ENCODE measurements at places on chromosomes 12 and 14. TPM values are rescaled to one million over a fixed set of nuclear protein-coding genes. Genes with fewer than 3 reads are reported as not detected.

DNA sequence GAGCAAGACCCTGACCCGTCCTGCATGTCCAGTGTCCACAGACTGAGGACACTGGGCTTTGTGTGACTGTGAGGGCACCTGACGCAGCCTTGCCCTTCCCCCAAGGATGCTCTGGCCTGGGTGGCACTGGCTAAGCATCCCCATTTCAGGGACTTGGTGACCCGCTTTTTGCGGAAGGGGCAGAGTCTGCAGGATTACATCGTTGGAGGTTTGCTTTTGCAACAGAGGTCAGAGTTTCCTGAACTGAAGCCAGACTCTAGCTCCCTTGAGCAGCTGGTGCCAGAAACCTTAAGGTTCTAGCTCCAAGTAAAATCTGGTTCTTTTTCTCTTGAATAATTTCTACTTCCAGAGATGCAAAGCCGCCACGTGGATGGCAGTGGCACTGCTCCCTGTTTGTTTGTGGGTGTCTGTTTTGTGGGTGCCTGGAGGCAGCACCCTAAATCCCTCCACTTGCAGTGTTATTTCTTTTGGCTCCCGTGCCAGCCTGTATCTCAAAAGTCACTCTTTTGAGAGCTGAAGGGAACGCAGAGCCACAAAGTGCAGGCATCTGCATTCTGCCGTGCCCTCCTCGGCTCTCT, 184.7 kb downstream of the TSPAN9 start:
- DNase-seq, result no peak

- no peak for DNase-seq
These were observed 136.3 kb downstream of the HELB start for GRCh38 chr12:66438601-66439000.

DNA sequence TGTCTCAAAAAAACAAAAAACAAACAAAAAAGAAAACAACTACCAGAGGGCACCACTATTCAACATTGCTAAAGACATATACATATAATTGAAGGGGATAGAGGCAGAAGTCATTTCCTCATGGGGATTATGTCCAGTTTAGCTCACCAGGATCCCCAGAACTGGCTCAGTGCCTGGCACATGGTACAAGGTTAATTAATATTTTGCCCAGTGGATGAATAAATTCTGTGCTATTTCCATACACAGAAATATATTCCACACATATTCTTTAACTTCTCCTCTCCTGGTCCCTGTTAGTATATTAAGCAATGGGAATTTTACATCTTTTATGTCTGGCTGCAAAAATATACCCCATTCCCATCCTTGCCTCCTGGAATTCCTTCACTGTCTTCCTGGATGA, 6.7 kb downstream of the FOS start:
- no peak for DNase-seq

- DNase-seq, result peak; percentile 97
These were observed at the start of the genes MPHOSPH9 and MTRFR for GRCh38 chr12:123232807-123233504. Gene MPHOSPH9 (minus strand): TSS chr12:123233141. CDS start chr12:123230364, 2,777 bp downstream. Gene MTRFR (plus strand): TSS chr12:123233436. CDS start chr12:123253675, 20,239 bp downstream.

DNA sequence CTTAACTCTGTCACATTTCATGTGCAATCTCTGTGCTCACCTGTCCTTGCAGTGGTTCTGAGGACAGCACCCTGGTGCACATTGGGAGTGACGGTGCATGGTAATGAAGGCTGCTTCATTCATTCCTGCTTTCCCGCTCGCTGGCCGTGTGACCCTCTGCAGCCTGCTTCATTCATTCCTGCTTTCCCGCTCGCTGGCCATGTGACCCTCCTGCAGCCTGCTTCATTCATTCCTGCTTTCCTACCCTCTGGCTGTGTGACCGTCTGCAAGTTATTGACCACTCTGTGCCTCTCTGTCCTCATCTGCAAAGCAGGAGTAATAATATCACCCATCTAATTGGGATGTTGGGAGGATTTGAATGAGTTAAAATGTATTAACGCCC, 189.1 kb upstream of the TMEM132C start:
- DNase-seq, result no peak

DNA sequence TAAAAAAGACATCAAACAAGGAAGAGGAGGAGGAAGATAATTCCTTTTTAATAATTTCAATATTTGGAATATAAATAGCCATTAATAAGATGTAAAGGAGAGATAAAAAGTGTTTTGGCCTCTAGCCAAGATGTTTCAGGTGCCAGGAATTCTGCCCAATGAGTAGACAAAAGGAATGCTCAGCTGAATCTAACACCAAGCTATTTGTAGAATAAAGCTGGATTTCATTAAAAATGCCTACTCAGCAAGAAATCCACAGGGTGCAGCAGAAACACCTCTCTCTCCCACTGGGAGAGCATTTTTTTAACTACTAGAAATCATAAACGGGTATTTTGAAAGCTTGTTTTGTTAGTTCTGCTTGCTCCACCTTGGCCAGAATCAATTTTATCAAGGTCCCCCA, 4.1 kb upstream of the STAB2 start:
- DNase-seq, result no peak

GRCh38 chr14:99402285-99402648, 78.4 kb downstream of the SETD3 start:
- DNase-seq, result no peak

GRCh38 chr14:86712727-86713126, 1182.8 kb downstream of the FLRT2 start:
- no peak for DNase-seq

- peak; percentile 59 for DNase-seq
These were observed 23.7 kb upstream of the DHRS4 start for GRCh38 chr14:23929822-23930294.

DNA sequence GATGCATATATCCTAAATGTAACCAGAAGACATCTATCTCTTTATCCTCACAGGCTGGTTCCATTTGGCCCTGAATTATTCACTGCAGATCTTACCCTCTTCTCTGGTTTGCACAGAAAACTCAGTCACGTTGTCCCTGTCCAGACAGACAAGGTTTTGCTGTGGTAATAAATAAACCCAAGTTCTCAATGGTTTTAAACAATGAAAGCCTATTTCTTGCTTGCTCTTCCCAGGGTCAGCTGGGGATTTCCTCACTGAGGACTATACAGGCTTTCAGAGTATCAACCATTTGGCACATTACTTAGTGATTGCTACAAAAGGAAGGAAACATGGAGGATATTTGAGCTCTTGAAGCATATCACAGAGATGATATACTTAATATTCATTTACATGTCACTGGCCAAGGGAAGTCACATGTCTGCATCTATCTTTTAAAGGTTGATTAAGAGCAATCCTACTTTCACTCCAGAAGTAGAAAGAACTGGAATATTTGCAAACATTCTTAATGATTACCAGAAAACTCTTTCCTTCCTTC, 24.4 kb upstream of the E2F7 start:
- no peak for DNase-seq

DNA sequence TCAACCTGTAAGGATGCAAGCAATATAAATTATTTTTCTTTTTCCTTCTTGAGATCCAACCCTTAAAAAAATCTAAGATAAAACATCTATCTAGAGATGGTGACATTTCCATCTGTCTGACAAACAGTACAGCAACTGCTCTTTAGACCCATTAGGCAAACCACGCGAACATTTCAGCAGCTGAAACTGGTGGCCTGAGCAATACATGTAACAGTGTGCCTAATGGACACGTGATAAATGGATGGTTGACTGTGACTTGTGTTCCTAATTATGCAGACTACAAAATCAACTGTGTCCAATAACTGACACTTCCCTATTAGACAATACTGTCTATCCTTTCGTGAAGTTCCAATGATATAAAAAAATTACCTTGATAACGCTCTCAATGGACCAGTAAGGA, 18.9 kb downstream of the E2F7 start:
- no peak for DNase-seq

- no peak for DNase-seq
These were observed 3.7 kb downstream of the KMT5A start for GRCh38 chr12:123387508-123388176.

GRCh38 chr14:104040539-104040938, 45.0 kb upstream of the ASPG start:
- no peak for DNase-seq

DNA sequence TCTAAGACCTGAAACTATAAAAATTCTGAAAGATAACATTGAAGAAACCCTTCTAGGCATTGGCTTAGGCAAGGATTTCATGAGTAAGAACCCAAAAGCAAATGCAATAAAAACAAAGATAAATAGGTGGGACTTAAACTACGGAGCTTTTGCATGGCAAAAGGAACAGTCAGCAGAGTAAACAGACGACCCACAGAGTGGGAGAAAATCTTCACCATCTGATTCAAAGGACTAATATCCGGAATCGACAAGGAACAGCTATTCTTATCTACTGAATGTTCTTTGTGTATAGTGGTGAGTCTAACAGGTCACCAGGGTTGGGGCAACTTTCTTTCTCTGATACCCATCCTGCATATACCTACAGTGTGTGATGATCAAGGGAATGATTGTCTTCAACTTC, 198.6 kb downstream of the CCDC91 start:
- DNase-seq, result no peak

DNA sequence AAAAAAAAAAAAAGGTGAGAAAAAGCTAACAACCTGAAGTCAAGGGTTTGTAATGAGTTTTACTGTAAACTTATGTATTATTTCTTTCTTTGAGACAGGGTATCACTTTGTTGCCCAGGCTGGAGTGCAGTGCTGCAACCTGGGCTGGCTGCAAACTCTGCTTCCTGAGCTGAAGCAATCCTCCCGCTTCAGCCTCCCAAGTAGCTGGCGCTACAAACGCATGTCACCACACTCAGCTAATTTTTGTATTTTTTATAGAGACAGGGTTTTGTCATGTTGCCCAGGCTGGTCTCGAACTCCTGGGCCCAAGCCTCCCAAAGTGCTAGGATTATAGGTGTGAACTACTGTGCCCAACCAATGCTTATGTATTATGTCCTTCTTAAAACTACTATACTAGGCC, 9.2 kb downstream of the ATF7 start:
- no peak for DNase-seq

GRCh38 chr12:53496752-53497032, 2.6 kb downstream of the MAP3K12 start:
- DNase-seq, result no peak

GRCh38 chr14:81018251-81018650, 62.8 kb downstream of the TSHR start:
- DNase-seq, result no peak

GRCh38 chr12:47977046-47977771, 13.8 kb downstream of the TMEM106C start:
- DNase-seq, result no peak

GRCh38 chr12:7130701-7131501, 730 bp downstream of the CLSTN3 start:
- peak; percentile 52 for DNase-seq

DNA sequence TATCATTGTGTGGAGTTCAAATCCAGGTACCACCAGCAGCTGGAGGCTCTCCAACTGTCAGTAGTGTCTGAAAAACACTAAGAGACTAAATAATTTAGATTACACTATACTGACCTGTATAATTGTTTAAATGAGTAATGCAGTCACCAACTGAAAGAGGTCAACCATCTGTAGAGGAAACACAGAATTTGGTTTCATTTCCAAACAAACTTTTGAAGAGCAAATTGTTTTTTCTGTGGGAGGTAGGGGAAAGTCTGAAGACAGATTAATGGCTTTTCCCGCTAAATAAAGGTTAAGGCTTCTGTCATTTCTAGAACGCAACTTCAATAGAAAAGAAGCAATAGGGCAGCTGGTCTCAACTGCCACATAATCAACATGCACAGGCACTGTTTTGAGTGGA, 462.6 kb downstream of the PRKD1 start:
- no peak for DNase-seq

DNA sequence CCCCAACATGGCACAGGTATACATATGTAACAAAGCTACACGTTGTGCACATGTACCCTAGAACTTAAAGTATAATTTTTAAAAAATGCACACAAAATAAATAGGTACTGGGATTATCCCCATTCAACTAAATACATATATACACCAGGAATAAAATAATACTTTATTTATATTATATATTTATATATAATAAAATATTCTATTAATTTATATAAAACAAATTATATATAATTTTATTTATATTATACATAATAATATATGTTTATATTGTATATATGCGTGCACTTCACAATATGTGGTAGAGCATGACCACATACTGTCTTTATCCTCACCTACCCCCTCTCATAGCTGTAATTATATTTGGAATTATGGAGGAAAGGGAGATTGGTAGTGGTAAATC, 119.1 kb upstream of the TMEM260 start:
- no peak for DNase-seq

GRCh38 chr12:19165451-19165850, 35.9 kb downstream of the PLEKHA5 start:
- no peak for DNase-seq

- no peak for DNase-seq
These were observed 432.9 kb downstream of the ZFP36L1 start for GRCh38 chr14:68359837-68360552.

DNA sequence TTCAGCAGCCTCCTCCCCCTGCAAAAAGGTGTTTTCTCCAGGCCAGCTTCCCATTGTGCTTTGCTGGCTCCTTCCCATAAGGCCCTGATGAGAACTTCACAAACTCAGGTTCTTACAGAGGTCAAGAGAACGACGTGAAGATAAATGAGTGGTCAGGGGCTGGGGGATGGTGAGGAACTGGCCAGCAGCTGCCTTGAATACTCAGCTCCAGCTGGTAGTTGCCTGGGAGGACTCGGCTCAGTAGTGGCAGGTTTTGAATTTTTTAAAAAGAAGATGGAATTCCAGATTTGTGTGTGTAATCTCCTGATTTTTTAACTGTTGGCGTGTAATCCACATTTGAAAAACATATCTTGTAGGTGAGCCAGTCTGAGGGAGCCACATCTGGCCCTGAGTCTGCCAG, 5.9 kb downstream of the DDX55 start:
- DNase-seq, result no peak

DNA sequence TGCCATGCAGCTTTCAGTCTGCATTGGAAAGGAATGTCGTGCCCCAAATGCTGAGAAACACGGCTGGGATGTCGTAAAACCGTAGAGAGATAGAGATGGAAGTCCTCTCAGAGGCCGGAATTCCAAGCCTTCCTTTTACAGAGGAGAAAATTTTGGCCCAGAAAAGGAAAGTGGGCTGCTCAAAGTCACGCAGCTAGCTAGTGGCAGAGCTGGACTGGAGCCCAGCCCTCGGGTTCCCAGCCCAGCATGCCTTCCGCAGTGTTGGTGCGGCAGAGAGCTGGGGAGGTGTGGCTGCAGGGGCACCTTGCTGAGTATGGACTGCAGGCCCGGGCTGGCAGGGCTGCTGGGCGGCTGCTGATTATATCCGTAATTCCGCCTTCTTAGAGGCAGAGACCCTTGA, 50.3 kb downstream of the KCNA1 start:
- no peak for DNase-seq

GRCh38 chr14:23252006-23252405, 14.3 kb downstream of the RNF212B start:
- DNase-seq, result no peak

GRCh38 chr14:85415015-85415712, 114.8 kb upstream of the FLRT2 start:
- DNase-seq, result peak; percentile 20

C3AR1 gene
- total RNA-seq, result not detected

AQP6 gene
- 0.16 TPM for total RNA-seq

SLC7A8 gene
- total RNA-seq, result 62.3 TPM

DDX47 gene
- total RNA-seq, result 70.4 TPM

SERPINA10 gene
- total RNA-seq, result not detected

MEG3 gene
- not detected for total RNA-seq

GARIN6 gene
- total RNA-seq, result not detected

KRT73 gene
- not detected for total RNA-seq

TPPP2 gene
- 0.47 TPM for total RNA-seq

DNAJC22 gene
- 14.4 TPM for total RNA-seq

EGLN3 gene
- 9.6 TPM for total RNA-seq
